GM23338 (cell line): ENCODE measurements at places on chromosomes 11 and 22.

DNA sequence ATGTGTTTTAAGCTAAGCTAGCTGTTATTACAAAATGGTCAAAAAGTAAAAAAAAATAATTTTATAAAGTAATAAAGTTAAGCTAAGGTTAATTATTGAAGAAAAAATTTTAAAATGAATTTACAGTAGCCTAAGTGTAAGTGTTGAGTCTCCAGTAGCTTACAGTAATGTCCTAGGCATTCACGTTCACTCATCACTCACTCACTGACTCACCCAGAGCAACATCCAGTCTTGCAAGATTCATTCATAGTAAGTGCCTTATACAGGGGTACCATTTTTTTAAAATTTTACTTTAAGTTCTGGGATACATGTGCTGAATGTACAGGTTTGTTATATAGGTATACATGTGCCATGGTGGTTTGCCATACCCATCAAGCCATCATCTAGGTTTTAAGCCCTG, 11.6 kb upstream of the OOSP4B start:
- no peak for DNase-seq

GRCh38 chr11:11975201-11976092, 33.0 kb downstream of the DKK3 start:
- DNase-seq = no peak

- peak; percentile 24 for DNase-seq
Measured at GRCh38 chr11:119338965-119339588, 1.6 kb downstream of the C1QTNF5 start.

DNA sequence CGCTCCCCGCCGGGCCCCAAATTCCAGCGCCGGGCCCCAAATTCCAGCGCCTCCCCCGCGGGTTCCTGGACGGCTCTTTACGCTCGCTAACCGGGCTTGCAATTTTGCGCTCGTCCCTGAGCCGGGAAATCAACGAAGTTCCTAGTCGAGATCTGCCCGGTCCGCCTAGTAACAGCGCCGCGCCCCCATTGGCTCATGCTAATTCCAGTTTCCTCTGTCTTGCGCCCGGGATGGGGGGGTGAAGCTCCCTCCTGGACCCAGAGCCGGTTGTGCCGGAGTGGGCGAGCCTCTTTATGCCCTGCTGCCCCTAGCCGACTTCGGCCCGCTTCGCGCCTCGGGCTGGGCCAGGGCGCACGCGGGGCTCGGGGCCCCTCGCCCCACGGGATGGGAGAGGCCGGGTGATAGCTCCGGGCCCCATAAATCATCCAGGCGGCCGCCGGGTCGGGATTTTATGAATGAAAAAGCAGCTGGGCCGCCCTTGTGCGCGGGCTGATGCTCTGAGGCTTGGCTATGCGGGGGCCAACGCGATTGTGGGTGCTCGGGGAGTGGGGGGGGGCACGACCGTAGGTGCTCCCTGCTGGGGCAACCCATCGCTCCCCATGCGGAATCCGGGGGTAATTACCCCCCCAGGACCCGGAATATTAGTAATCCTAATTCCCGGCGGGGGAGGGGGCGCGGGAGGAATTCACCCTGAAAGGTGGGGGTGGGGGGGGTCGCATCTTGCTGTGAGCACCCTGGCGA, 1.8 kb upstream of the CCND1 start:
- peak; percentile 99 for DNase-seq
